ENCODE measurements at places on chromosomes 4 and X.
A peak's percentile ranks its signal among the peaks of the same experiment; 100 is the strongest.

- peaks cover 13% of the 10 kb centered on the region for H3K36me3 ChIP-seq
- no peak for DNase-seq
- H3K4me1 ChIP-seq = peaks cover 5% of the 10 kb centered on the region
- no peak overlapping the region for H3K27ac ChIP-seq
- no peaks in the 10 kb centered on the region for H3K27me3 ChIP-seq
- no peak overlapping the region for H3K4me3 ChIP-seq
These were observed 186.5 kb downstream of the RAP1GDS1 start for GRCh38 chr4:98447648-98448047.

- peaks cover 20% of the 10 kb centered on the region for H3K4me1 ChIP-seq
- H3K36me3 ChIP-seq = peaks cover 7% of the 10 kb centered on the region
- no peaks in the 10 kb centered on the region for H3K27me3 ChIP-seq
- H3K4me3 ChIP-seq = no peak overlapping the region
- no peak for DNase-seq
- H3K27ac ChIP-seq = peak overlapping the region; percentile 71
These were observed 42.7 kb downstream of the SAT1 start for GRCh38 chrX:23825675-23826074.

DNA sequence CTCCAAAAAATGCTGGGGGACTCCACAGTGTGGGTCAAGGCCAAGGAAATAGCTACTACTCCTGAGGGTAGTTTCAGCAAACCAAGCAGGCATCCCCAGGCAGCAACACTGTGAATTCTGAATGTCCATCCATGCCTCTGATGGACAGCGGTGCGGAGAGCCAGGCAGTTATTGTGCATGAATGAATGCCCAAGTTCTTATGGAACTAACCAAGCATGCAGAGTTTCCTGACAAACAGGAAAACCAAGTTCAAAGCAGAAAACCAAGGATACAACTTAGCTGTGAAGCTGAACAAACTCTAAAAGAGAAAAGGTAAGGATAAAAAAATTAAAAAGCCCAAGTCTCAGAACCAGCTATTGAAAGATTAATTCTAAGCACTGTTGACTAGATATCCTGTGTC is 642.6 kb upstream of the HS3ST1 start:
- no peaks in the 10 kb centered on the region for H3K36me3 ChIP-seq
- no peaks in the 10 kb centered on the region for H3K4me1 ChIP-seq
- H3K27me3 ChIP-seq = peaks cover 3% of the 10 kb centered on the region
- H3K27ac ChIP-seq = no peak overlapping the region
- no peak for DNase-seq

DNA sequence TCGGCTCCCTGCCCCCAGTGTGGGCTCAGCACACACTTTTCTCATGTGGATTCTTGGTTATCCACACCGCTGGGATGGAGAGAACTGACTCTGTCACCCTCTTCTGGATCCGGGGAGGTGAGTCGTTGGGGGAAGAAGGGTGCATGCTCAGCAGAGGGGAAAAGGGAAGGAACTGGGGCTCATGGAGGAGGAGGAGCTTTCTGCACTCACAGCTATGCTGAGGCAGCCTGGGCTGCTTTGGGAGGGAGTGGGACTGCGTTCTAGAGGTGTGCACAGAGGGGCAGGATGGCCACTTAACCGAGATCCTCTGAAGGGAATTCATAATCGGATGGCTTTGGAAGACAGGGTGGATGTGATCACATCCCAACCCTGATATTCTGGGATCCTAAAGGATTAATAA is 51.6 kb downstream of the RTL5 start:
- peaks cover 15% of the 10 kb centered on the region for H3K27me3 ChIP-seq
- H3K27ac ChIP-seq = no peak overlapping the region
- no peak for DNase-seq
- peaks cover 48% of the 10 kb centered on the region for H3K4me1 ChIP-seq
- no peaks in the 10 kb centered on the region for H3K36me3 ChIP-seq

GRCh38 chr4:162241857-162242256 is 78.1 kb upstream of the FSTL5 start:
- H3K36me3 ChIP-seq = no peaks in the 10 kb centered on the region
- H3K27me3 ChIP-seq = peaks cover 3% of the 10 kb centered on the region
- DNase-seq = no peak

DNA sequence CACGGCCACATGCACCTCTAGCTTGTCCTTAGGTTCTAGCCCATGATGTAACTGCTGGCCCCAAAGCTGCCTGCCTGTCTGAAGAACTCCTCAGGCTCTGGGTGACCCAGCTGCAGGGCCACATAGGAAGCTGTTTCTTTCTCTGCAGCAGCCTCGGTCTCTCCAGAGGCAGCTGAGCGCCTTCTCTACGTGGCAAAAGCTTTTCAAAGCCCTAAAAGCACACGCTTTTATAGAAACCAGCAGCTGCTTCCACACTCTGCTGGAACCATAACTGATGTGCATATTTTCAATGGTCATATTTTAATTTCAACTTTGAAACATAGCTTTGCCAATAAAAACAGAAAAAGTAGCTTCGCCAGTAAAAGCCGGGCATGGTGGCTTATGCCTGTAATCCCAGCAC is 37.4 kb downstream of the FAM53A start:
- no peak overlapping the region for H3K27ac ChIP-seq
- no peak for DNase-seq
- H3K36me3 ChIP-seq = peaks cover 4% of the 10 kb centered on the region
- H3K4me1 ChIP-seq = peaks cover 16% of the 10 kb centered on the region
- peaks cover 25% of the 10 kb centered on the region for H3K27me3 ChIP-seq

DNA sequence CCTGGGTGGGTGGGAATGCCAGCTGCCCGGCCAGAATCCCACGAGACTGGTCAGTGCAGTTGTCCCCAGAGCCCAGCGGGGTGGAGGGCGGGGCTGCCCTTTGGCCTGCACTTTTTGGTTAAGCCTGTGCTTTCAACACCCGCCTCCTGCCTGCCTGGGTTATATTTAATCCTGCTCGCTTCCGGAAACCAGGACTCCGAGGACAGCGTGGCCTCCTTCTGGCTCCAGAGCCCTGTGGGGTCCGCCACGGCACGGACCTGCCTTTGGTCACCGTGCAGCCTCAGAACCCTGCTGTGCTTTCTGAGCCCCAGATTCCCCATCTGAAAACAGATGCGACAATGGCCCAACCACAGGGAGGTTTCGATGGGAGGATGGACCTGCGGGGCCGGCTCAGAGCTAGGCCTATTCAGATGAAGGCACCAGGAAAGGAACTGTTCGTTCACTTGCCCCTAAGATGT is 29.4 kb upstream of the KIAA0232 start:
- no peak for DNase-seq
- no peak overlapping the region for H3K27ac ChIP-seq
- H3K36me3 ChIP-seq = no peaks in the 10 kb centered on the region

DNA sequence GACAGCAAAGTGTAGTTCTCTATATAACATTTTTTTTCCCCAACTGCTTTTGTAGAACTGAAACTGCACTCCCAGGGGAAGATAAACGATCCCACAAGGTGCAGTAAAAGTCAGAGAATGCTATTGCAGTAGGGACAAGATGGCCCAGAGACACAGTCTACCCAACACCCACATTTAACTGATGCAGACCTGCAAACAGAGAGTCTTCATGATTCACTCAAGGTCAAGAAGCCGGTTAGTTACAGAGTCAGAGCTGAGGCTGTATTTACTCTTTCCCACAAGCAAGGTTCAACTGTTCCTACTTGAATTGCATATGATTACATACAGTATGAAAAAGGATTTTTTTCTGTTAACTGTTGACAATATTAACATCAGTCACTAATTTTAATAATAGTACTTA is 654.6 kb downstream of the IL1RAPL1 start:
- no peaks in the 10 kb centered on the region for H3K27me3 ChIP-seq
- H3K4me3 ChIP-seq = no peak overlapping the region
- no peak for DNase-seq
- H3K36me3 ChIP-seq = no peaks in the 10 kb centered on the region

- H3K4me3 ChIP-seq = no peak overlapping the region
- peaks cover 20% of the 10 kb centered on the region for H3K4me1 ChIP-seq
- no peak overlapping the region for H3K27ac ChIP-seq
- no peaks in the 10 kb centered on the region for H3K27me3 ChIP-seq
- peaks cover 55% of the 10 kb centered on the region for H3K36me3 ChIP-seq
- DNase-seq = no peak
These were observed 5.1 kb downstream of the MED28 start for GRCh38 chr4:17619416-17620105.

DNA sequence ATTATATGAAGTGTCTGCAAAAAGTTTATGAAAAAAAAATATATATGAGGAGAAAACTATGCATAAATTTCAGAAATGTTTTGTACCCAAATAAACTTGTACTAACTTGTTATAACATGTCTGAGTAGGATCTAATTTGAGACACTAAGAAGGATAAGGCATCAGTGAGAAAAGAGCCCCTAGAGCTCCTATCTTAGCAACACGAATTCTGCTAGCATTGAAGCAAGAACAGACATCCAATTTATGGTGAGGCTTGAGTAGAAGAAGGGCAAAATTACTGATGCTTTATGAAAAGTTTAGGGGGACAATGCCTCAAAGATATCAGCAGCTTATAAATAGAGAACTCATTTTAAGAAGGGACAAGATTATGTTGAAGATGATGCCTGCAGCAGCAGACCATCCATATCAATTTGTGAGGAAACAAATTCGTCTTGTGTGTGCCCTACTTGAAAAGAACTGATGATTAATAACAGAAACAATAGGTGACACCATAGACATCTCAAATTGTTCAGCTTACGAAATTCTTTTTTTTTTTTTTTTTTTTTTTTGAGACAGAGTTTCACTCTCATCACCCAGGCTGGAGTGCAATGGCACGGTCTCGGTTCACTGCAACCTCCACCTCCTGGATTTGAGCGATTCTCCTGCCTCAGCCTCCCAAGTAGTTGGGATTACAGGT is 35.7 kb upstream of the ADAM29 start:
- H3K36me3 ChIP-seq = no peaks in the 10 kb centered on the region
- H3K4me1 ChIP-seq = no peaks in the 10 kb centered on the region
- no peaks in the 10 kb centered on the region for H3K27me3 ChIP-seq
- H3K4me3 ChIP-seq = no peak overlapping the region
- no peak for DNase-seq

DNA sequence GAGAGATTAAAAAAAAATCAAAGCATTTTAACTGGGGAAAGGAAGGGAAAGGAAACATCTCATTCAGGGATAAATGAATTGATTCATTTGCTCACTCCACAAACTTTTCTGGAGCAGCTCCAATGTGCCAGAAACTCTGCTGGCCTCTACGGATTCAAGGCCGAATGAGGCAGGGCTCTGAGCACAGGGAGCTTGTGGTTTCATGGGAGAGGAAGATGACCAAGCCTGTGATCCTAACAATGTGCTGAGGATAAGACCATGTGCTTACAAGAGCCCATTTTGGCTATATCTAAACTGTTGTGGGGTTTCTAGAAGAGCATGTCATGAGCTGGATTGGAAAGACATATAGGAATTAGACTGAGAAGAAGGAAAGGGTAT is 137.5 kb downstream of the ZNF674 start:
- DNase-seq = no peak
- no peak overlapping the region for H3K27ac ChIP-seq
- no peaks in the 10 kb centered on the region for H3K27me3 ChIP-seq
- H3K4me3 ChIP-seq = no peak overlapping the region
- peaks cover 28% of the 10 kb centered on the region for H3K4me1 ChIP-seq

DNA sequence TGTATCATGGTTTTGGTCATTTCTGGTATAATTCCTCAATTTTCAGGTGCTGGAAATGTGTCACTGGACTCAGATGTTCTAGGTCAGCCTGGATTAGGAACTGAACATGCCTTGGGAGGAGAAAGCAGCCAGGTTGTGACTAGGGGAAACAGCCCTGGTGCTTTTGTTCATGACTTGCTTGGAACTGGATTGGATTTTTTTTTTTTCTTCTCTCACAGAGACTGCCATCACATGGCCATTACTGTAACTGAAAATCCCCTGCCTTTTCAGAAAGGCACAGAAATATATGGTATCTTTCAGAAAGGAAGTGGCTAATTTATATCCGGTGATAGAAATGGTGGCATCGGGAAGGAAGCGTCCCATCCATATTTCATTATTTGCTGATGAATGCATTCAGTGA is 34.6 kb downstream of the SEPTIN11 start:
- H3K4me3 ChIP-seq = no peak overlapping the region
- H3K27me3 ChIP-seq = no peaks in the 10 kb centered on the region
- DNase-seq = no peak
- H3K27ac ChIP-seq = peak overlapping the region; percentile 88
- H3K4me1 ChIP-seq = peaks cover 92% of the 10 kb centered on the region

GRCh38 chr4:113823291-113823659 is 61.7 kb upstream of the CAMK2D start:
- H3K27ac ChIP-seq = no peak overlapping the region
- H3K27me3 ChIP-seq = no peaks in the 10 kb centered on the region
- peaks cover 18% of the 10 kb centered on the region for H3K4me1 ChIP-seq
- DNase-seq = no peak
- no peaks in the 10 kb centered on the region for H3K36me3 ChIP-seq
- no peak overlapping the region for H3K4me3 ChIP-seq

DNA sequence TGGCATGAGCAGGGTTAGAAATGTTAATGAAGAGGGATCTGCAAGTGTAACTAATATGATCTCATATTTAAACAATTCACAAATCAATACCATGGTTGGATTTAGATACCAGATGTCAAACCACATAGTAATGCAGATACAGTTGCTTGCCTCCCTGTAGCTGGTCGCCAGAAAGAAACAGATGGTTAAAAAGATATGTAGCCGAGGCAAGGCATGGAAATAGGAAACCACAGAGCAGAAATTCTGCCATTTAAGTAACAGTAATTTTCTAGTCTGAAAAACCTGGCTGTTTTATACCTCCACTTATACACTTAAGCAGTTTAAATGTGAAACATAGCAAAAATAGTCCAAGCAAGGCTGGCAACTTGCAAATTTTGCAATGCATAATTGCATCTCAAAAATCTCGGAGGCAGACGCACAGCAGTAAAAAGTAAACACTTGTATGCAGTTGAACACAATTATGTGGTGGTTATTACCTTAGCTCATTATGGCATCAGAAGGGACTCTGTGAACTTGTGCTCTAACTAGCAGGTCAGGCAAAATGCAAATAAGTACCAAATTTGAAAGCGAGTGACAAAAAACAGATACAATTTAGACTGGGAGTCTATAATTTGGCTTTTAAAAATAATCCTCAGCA is 126.8 kb downstream of the NAA11 start:
- no peaks in the 10 kb centered on the region for H3K4me1 ChIP-seq
- H3K27me3 ChIP-seq = no peaks in the 10 kb centered on the region
- no peak for DNase-seq
- H3K27ac ChIP-seq = no peak overlapping the region
- H3K36me3 ChIP-seq = no peaks in the 10 kb centered on the region

DNA sequence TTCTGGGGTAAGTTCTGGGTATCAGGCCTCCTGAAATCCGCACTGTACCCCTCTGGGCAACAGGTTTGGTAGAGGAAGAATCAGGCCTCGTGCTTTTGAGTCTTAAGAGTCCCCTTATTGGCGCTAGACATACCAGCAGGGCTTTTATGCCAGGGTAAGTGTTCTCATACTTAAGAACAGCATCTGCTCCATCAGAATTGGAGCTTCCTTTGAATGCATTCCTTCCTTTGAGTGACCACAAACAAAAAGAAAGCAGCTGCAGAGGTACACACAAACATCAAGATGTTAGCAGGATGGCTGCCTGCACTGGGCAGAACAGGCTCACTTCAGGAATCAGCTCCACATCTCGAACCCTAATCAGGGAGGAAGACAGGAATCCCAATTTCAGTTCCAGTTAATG is 156.8 kb downstream of the MGST2 start:
- no peak overlapping the region for H3K27ac ChIP-seq
- no peak overlapping the region for H3K4me3 ChIP-seq
- H3K4me1 ChIP-seq = peaks cover 76% of the 10 kb centered on the region
- H3K36me3 ChIP-seq = peaks cover 37% of the 10 kb centered on the region

- no peak overlapping the region for H3K27ac ChIP-seq
- peaks cover 4% of the 10 kb centered on the region for H3K4me1 ChIP-seq
- H3K27me3 ChIP-seq = no peaks in the 10 kb centered on the region
- DNase-seq = no peak
- no peak overlapping the region for H3K4me3 ChIP-seq
These were observed 103.6 kb downstream of the ENOX2 start for GRCh38 chrX:130799393-130799792.

Data from nephron progenitor cell (in vitro differentiated cells).